ENCODE measurements at places on chromosomes 3 and 15.

GRCh38 chr3:30142946-30143345 lies 463.5 kb upstream of the TGFBR2 start:
- no peak for DNase-seq

DNA sequence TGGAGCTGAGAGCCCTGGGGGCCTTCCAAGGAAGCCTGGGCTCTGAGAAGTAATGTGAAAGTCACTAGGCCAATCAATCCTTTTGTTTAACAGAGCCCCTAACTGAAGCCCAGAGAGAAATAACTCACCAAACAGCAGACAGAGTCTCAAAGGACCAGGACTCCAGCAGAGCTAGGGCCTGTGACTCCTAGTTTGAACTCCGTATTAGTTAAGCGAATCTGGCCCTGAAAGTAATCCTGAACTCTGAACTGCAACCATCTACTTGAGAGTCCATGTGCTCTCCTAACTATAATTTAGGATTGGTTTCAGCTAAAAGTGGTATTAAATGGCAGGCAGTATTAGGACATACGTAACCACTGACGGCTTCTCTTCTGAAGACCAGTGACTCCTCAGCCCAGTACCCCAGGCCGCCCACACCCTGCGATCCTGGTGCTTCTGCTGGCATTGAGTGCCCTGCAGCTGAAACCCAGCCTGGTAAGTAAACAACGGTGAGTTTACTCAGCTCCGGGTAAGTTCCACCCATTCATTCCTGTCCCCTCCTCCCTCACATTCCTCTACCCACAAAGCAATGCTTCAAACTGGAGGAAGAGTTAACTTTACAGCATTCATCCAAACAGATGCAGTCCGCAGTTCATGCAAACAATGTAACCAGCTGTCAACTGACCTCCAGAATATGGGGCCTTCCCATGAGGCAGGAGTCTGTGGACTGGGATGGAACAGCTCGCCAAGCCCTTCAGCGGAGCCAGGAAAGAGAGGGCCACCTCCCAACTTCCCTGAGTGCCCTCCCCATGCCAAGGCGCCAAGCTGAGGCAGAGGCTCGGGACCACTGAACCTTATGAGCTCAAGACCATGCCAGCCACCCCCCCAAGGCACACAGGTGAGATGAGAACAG lies 7.3 kb downstream of the MYO5C start:
- no peak for DNase-seq

DNA sequence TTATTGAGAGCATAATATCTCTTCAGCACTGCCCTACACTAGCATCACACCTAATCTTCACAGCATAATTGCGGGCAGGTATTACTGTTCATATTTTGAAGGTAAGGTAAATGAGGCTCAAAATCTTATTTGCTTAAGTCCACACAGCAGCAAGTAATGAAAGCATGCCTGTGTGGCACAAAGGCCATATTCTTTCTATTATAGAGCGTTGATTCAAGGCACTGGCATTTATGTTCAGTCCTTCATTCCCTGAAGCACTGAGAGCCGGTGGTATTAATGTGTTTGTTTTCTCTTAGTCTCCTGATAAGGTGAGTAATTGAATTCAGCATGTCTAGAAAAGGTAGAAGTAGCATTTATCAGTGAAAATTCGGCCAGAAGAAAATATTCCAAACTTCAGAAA lies 231.2 kb downstream of the BBX start:
- DNase-seq: no peak

DNA sequence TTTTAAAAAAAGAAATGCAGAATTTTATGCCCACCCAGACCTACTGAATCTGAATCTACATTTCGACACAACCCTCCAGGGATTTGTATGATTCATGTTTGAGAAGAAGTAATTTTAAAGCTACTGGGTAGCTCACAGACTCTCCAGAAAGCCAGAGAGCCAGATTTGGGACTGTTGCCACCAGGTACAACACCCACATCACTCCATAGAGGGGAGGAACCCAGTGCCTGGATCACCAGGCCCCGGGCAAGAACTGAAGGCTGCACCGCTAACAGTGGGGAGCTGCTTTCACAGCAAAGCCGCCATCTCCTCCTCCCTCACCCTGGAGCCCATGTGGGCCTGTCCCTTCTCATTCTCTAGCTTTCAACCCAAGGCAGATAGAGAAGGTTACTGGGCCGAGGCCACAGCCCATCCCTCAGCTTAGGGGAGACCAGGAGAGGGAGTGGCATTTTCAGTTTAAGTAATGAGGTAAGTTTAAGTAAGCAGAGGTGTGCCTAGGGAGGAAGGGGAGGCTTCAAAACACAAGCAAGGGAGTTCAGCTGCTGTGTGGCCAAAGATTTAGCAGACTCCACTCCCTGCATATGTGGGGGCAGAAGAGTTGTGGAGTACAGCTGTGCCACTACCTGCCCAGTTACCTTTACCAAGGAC lies 109.8 kb downstream of the IL12A start:
- no peak for DNase-seq

DNA sequence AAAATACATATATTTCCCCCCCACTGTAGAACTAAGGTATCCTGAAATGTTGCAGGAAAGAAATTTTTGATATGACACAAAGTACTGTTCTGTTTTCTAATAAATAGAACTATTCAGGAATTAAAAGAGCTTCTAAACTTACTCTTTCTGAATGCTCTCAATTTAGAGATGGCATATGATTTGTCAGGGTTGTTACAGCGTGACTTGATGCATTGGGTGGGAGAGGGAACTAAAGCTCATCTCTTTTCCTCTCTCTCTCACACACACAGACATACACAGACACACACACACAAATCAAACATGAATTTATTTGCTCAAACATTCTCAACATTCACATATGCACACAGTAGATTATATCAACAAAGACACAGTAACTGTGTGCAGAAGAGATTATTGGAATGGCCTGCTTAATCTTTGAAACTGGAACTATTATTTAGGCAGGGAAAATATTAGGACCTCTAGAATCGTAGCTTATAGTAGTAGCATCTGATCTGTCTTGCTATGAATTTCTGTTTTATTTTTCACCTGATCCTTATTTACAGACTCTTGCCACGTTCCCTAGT lies 807.4 kb upstream of the GBE1 start:
- no peak for DNase-seq

DNA sequence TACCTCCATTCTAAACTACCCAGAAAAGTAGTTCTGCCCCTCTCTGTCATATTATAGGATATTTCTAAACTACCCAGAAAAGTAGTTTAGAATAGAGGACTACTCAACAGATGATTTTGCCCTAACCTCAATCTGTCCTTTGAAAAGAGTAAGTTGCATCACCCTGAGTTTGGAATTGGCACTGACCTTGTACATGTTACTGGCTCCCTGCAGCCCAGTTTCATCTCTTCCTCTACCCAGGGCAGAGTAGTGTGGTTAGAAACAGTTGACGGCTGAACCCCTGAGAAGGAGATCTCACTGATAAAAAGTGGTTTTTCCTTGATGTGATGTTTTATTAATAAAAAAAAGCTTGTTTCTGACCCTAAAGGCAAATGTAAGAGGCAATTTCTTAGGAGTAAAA lies 340.5 kb upstream of the NECTIN3 start:
- DNase-seq: no peak
